C1 segment of cervical spinal cord (tissue), 14 donors: ENCODE measurements at places on chromosomes 1 and 21.

DNA sequence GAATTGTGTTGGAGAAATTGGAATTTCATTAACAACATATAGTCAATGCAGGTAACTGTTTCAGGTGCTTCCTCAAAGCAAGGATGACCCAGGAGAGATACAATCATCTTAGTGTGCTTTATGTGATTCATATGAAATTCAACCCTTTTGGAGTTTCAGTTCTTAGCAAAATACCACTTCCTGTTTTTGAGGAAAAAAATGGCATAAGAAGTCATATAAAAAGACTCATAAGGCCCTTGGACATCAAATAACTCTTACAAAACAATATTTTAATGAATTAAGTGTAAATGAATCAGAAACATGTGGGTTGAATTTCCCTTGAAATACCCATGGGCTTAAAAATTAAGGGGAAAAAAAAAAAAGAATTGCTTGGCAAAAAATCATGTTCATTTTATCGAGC lies 926.6 kb downstream of the LTN1 start:
- no peak for DNase-seq

DNA sequence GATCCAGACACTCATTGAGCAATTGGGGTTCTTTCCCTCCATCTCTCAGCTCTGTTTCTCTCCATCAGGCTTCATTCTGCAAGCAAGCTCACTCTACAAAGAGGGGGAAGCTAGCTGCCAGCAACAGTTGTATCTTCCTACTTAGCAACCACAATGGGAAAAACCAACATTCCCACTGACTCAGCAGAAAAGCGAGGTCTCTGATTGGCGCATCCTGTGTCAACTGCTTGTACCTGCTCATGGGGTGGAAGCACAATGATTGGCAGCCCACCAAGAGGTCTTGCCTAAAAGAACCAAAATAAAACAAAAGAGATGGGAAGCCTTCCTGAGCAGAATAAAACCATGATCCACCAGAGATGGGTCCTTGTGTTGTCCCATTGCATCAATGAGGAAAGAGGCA lies 4.0 kb upstream of the CDA start:
- DNase-seq, result no peak

- peak; percentile 9 for DNase-seq
Measured at GRCh38 chr1:84303314-84303830, 1.9 kb downstream of the SAMD13 start.

DNA sequence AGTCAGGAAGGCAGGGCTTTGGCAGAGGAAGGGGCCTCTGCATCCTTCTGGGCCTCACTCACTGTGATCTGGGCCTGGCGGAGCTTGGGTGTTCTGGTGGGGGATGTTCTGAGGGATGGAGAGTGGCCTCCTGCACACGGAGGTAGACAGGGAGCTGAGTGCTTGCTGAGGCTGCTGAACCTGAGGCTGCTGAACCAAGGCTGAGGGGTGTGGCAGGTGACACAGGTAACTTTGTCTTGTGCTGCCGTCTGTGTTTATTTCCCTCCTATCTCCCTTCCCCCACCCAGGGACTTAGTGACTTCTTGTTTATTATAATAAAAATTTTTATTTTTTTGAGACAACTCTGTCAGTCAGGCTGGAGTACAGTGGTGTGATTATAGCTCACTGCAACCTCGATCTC lies 37.7 kb upstream of the IFNLR1 start:
- DNase-seq, result no peak

GRCh38 chr1:55045430-55045829 lies 6.1 kb downstream of the PCSK9 start:
- DNase-seq, result no peak

DNA sequence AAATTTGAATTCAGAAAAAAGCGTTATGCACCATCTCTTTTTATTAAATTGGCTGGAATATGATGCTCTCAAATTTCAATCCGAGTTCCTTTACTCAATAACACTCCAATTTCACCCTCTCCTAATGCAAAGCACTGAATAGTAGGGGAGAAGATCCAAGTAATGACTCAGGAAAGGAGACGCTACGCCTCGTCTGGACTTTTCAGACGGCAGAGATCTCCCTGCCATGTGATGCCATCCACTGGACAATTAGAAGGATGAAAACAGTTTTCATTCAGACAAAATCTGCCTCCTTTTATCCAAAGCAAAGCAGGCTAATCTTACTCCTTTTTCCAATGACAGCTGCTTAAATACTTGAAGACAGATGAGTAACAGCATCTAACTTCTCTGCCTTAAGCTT lies 242.4 kb upstream of the GREM2 start:
- no peak for DNase-seq

DNA sequence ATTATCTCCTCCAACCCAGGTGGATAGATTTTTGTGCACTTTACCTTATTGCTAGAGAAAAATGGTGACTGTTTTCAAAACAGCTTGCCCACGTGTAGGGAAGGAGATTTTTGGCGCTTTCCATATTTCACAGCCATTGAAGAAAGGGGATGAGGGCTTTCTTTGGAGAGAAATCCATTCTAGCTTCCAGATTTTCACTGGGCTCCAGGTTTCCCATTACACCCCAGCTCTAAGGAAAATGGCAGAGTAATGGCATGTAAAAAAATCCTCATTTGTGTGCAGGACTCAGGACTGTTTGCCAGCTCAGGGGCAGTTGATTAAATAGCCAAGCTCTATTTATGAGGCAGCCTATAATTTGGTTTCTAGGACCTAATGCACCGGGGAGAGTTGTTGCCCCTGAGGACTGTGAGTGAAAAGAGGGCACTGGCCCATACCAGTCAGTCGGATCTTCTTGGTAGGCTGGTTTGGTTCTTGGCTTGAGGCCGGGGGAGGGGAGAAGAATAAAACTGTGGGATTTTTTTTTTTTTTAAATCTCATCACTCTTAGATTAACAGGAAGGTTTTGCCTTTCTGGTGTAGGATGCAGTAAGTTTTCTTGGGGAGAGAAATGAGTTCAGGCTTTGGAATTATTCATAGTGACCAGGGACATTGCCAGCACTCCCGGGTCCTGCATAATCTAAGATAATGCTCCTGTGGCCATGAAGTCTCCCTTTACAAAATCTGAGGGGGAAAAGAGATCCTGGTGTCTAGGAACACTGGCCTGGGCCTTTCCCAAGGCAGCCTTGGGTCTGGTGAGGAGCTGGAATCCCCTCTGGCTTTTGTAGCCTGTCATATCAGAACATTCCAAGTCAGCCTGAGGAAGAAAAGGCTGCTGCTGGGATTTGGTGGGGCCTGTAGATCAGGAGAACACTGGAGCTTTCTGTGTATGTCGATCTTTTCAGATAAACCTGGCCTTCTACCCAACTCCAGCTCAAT lies 1.9 kb upstream of the ARID1A start:
- no peak for DNase-seq

DNA sequence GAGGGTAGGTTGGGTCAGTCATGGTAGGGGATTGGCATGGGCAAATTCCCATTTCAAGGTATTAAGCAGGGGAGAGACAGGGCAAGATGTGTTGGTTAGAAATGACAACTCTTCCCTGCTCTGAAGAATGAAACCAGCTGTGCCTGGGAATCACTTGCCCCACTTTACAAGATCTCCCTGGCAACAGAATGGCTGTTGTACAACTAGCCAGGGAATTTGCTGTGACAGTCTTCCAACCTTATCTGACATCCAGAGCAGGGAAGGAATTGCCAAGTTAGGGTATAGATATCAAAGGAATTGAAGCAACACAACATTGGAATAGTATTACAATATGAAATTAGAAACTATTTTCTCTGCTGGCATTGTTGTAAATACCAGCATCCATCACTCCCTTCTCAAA lies 154.7 kb downstream of the CACNA1E start:
- DNase-seq, result no peak

DNA sequence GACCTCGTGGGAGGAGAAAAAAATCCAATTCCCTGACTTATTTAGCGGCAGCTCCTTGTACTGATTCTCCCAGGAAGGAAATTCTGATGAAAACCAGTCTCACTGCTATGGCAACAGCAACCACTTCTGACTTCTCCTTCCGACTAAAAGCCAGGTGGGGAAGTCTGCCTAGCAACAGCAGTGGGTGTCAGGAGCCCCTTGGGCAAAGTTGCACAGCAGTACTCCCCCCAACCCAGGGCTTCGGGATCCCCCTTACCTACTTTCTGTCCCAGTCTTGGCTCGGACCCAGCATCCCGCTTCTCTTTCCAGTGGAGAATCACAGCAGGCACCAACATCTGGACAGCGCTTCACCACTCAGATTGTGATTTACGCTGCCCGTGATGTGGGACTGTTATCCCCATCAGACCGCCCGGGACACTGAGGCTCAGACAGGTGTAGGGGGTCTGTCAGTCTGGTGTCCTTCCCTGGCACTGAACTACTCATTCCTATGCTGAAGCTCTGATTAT lies 24.6 kb downstream of the NKAIN1 start:
- DNase-seq, result no peak

- DNase-seq, result no peak
Measured at GRCh38 chr1:6027591-6027990, 18.1 kb upstream of the KCNAB2 start.

- DNase-seq, result no peak
Measured at GRCh38 chr1:246182149-246182851, 324.8 kb downstream of the SMYD3 start.

GRCh38 chr1:246572785-246573184 lies 6.5 kb downstream of the CNST start:
- DNase-seq, result no peak

GRCh38 chr1:19208710-19209438 lies 1.2 kb downstream of the UBR4 start:
- no peak for DNase-seq

- DNase-seq, result no peak
Measured at GRCh38 chr1:3819771-3820200, 23.5 kb upstream of the LRRC47 start.

DNA sequence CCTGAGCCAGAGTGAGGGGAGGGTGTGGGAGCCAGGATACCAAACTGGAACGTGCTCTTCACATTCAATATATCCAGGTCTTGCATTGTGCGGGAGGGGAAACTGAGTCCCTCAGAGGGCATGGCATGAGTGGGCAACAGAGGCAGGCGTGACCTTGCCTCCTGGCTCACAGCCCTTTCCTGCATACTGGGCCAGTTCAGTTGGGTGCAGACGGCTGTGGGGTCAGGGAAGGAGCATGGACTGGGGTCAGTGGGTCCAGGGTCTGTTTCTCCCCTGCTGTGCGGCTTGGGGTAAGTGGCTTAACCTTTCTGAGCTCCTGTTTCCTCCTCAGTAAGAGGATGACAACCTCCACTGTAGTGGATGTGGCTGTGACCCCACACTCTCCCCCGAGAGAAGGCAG lies 16.6 kb downstream of the SERINC2 start:
- no peak for DNase-seq

DNA sequence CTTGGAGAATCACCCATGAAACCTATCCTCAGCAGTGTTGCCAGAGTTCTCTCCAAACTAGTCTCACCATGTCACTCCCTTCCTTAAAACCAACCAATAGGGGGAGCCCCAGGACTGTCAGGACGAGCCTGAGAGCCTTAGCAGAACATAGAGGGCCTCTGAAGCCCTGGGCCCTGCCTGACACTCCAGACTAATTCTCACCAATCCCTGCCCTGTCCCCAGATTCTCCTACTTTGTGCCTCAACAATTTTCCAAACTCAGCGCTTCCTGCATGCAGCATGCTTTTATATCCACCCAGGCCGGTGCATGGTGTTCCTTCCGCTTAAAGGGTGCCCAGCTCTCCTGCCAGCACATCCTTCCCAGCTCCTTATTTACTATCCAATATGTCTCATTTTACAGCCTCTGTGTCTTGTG lies 42.7 kb downstream of the HSD3B1 start:
- DNase-seq, result peak; percentile 40

DNA sequence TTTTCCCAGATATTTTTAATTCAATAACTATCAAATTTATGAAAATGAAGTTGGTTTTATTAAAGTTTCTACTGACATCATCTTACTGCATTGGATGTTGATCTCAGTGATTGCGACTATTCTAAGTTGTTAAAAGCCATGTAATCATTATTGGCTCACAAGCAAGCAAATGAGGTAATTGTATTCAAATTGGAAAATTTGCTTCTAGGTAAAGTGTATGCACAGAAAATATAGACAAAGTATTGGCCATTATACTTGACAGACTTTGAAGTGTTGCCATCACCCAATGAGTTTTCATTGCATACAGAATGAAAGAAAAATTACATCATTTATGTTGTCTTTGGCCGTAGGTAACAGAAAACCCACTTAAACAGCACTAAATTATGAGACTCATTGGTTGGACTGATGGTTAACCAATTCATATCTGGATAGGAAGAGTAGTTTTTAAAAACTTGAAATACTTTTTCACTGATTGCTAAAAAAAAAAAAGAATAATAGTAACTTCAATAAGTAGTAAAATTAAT lies 299.2 kb downstream of the USP25 start:
- no peak for DNase-seq

DNA sequence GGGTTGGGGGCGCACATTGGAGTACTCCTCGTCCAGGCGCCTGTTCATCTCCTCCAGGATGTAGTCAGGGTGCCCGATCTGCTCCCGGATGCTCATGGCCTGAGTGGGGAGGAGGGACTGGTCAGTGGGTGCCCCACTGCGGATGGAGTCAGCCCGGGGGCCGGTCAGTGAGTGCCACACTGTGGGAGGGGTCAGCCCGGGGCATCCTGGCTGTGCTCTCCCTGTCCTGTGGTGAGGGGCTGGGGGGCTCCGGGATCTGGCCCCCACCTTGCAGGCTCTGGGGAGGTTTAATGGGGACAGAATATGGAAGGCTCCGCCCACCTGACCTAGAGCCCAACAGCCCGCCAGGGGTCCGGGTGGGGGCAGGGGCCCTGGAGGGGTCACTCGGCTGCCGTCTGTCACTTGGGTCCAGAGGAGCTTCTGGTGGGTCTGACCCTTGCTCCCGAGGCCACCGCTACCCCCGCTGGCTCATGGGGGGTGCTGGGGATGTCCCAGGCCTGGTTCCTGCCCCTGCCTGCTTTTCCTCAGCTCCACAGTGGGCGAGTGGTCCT lies 8.8 kb downstream of the PRXL2B start:
- DNase-seq, result no peak

GRCh38 chr1:58975888-58976287 lies 192.0 kb upstream of the JUN start:
- no peak for DNase-seq

- no peak for DNase-seq
Measured at GRCh38 chr1:47417170-47418044, 1.3 kb downstream of the FOXE3 start.

- DNase-seq, result peak; percentile 57
Measured at GRCh38 chr1:156282479-156283222, at the start of gene SMG5. Gene SMG5 (minus strand): TSS chr1:156282825. CDS start chr1:156282680, 145 bp downstream.

DNA sequence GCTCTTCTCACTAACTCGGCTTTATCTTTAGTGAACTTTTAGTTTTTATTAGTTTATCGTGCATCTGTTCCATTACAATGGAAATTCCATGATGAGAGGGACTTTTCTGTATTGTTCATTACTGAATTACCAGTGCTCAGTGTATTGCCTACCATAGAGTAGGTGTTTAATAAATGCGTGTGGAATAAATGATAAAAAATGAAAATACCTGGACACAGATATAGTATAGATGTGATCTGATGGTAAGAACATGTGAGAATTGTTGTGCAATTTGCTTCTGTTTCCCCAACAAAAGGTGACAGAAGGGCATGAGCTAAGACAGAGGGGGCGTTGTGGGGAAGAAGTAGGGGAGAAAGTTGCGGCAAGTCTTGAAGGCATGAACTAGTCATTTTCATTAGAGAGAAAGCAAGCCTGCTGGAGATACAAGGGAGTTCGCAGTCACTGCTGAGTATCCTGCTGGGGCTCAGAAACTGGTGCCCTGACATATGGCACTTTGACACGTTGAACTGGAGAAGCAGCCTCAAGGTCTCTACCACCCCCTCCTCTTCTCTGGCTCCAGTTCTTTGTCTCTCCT lies 5.6 kb upstream of the COG2 start:
- no peak for DNase-seq

- no peak for DNase-seq
Measured at GRCh38 chr1:24963943-24964693, 34.0 kb upstream of the RUNX3 start.
